Karpas-422 (cell line): ENCODE measurements at places on chromosomes 4 and X. TPM values are rescaled to one million over a fixed set of nuclear protein-coding genes. Genes with fewer than 3 reads are reported as not detected.

DNA sequence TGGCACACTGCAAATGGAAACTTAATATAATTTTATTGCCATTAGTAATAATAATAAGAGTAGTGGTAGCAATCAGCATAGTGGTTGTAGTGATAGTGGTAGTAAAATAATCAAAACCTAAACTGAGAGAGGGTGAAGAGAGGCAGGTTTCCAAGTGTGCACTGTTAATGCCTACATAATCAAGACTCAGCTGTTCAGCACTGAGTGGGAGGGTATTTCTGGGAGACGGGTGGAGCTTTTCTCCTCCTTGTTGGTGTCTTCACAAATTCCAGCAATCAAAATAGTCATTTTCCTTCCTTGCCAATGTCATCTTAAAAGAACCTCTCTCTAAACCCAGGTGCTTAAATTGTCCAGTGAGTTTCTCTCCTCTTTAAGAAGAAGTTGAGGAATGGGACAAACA, 18.6 kb downstream of the CCDC149 start:
- DNase-seq, result no peak

DNA sequence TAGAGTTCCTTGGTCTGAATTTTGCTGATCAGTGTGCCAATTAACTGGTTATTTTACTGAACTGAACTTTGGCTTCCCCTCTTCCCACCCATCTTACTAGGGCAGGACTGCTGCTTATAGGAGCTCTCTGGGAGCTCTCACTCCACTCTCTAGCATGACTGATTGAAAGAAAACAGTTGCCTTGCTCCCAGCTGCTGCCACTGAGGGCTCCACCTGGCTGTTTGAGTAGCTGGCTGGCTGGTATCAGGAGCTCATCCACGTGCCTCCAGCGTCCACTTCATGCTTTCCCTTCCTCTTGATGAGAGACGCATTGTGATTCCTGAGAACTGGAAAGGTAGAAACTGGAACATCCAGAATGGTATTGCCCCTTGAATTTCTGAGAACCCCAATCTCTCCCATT, 73.0 kb upstream of the KLHL13 start:
- DNase-seq, result no peak

Gene GAB3
- 3.5 and 26.2 TPM in 2 replicates for total RNA-seq

Gene DGAT2L6
- not detected in 2 replicates for total RNA-seq

- no peak for DNase-seq
These were observed 83.5 kb upstream of the INTU start for GRCh38 chr4:127548990-127549925.

DNA sequence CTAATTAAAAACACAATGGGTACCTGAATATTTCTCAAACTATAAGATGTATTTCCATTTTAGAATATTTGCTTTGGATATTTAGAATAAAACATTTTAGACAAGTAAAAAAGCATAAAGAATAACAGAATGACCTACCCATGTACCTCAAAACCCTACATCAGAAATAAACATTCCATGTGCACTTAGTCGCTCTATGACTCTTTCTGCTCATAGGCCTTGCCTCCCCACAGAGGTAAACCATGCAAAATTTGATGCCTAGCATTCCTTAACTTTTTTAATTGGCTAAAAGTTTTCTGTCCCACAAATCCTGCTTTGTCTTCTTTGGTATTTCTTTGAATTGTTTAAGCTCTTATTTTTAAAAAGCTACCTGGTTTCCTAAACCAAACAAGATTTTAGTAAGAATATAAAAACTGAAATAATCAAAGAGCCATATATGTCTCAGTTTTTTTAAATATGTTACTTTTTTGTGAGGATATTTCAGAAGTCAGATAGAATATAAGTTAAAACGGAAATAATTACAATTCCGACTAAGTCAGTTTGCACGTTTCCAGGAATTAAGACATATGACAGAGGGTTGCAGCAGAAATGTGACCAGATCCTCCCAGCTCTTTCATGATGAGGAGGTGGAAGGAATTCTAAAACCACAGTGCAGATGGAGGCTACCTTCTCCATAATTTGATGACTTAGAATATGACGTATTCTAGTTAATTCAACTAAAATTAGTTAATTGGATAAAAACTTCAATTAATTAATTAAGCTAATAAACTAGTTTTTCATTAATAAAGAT, 102.5 kb downstream of the FIP1L1 start:
- DNase-seq, result no peak
